Stimulated activated CD4-positive, alpha-beta T cell treated with anti-CD3 and anti-CD28 coated beads, Interleukin-4, amount 100 ng/mL, for 48 hours (primary cell): ENCODE measurements at places on chromosomes 4 and X.

DNA sequence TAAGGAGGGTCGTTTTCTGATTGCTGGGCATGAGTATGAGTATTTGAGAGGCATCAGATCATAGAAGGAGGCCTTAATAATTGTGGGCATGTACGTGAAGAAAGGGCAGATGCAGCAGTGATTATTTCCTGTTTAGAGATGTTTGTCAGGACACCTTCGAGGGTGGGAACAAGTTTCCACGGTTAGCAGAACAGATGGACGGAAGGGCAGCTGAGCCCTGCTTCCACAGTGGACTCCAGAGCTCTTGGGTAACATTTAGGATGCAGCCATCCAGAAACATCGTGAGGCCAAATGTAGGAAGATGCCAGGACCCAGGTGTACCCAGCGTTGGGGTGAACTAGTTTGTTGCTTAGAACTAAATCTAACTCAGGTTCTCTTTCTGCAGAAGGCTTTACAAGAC is 231.3 kb upstream of the FAT1 start:
- DNase-seq: no peak

- no peak for DNase-seq
Measured at GRCh38 chr4:90025248-90025647, 101.9 kb upstream of the CCSER1 start.

DNA sequence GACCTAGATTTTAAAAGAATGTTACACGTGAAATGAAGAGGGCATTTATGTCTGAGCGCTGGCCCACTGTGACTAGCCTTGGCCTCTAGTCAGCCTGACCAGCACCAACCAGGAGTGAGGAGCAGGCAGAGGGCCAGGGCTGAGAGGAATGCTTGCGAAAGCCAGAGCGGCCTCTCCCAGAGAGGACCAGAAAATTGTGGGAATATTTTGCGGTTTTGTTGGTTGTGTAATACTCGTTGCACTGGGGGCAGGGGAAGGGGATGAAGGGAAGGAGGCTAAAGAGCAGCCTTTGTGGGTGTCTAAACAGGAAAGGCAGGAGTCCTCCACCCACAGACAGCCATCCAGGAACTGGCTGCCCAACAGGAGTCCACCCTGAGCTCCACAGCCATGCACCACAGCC is 3.8 kb downstream of the GABRE start:
- DNase-seq: no peak

GRCh38 chr4:88202443-88202842 is 44.0 kb upstream of the ABCG2 start:
- DNase-seq: no peak

DNA sequence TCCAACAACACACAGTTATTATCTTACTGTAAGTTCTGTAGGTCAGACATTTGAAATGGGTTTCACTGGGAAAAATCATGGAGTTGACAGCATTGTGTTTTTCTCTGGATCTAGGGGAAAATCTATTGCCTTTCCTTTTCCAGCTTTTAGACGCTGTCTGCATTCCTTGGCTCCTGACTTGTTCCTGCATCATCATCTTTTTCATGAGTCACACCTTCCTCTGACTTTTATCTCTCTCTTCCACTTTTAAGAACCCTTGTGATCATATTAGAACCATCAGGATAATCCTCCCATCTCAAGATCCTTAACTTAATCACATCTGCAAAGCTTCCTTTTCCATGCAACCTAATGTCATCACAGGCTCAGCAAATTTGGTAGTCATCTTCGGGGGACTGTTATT is 1454.8 kb downstream of the RPA4 start:
- no peak for DNase-seq

GRCh38 chr4:152032722-152033131 is 271.9 kb upstream of the GATB start:
- DNase-seq: no peak

DNA sequence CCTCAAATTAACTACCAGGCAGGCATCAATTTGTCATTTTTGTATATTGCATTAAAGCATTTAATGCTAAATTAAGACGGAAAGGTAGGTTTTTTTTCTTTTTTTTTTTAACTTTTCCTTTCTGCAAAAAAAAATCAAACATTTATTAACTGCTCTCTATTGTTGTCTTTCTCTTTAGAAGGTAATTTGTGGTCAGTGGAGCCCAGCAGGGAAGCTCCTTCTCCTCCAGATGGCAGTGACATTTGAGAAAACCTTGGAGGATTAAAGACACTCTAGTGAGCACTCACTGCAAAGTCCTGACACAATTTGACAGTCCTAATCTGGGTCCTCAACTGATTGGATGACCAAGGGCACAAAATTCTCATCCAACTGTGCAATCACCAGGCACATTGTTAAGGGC is 102.4 kb downstream of the SLIT2 start:
- DNase-seq: no peak

GRCh38 chrX:74272230-74272629 is 31.8 kb upstream of the ZCCHC13 start:
- no peak for DNase-seq

GRCh38 chr4:43485196-43485595 is 592.7 kb downstream of the GRXCR1 start:
- no peak for DNase-seq

DNA sequence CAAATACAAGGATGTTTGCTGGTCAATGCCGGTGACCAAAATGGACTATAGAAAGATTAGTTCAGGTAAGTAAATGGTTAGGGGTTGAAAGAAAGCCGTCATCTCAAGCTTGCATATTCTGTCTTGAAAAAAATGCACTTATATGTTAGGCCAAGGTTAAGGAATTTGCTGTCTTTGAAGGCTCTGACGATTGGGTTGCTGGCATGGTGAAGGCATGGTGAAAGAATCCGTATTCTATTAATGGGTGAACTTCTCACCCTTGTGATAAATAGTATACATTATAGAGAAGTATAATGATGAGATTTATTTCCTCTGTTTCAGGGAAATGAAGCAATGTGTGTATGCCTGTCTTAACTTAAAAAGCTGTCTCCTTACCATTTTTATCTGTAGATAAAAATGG is 132.6 kb downstream of the ADGRL3 start:
- DNase-seq: no peak

DNA sequence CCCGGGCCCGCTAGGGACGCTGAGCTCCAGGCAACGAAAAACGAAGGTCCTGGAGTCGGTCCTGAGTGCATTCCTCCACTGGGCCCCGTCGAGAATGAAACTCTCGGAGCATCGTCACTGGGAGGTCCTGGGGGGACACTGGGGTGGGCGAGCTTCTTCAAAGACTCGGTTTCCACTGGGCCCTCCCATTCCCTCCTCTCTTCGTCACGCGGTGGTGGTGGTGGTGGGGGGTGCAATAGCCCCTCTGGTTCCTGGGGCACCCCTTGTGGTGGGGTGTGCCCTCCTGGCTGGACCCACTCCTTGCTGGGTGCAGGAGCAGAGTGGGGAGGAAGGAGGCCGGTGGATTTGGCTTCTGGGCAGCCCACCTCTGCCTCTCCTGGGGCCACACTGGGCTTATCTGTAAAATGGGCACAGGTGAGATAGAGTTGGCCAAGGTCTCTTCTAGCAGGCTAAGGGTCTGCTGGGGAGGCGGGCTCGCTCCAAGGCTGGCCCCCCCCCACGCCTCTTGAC is 12.9 kb downstream of the HMX1 start:
- no peak for DNase-seq

DNA sequence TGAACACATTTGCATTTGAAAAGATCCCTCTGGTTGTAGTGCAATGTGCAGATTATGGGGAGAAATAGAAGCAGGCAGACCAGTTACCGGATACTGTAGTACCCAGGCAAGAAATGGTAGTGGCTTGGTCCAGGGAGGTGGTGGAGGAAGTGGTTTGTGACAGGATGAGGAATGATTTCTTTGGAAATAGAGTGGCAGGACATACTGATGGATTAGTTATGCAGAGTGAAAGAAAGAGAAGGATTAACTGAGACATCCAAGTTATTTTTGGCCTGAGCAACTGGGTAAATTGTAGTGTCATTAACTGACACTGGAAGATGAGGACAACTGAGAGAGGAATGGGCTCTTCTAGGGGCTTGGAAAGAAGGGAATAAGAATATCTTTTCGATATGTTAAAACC is 139.7 kb downstream of the CFAP299 start:
- no peak for DNase-seq

GRCh38 chr4:90318193-90318592 is 191.0 kb downstream of the CCSER1 start:
- no peak for DNase-seq

DNA sequence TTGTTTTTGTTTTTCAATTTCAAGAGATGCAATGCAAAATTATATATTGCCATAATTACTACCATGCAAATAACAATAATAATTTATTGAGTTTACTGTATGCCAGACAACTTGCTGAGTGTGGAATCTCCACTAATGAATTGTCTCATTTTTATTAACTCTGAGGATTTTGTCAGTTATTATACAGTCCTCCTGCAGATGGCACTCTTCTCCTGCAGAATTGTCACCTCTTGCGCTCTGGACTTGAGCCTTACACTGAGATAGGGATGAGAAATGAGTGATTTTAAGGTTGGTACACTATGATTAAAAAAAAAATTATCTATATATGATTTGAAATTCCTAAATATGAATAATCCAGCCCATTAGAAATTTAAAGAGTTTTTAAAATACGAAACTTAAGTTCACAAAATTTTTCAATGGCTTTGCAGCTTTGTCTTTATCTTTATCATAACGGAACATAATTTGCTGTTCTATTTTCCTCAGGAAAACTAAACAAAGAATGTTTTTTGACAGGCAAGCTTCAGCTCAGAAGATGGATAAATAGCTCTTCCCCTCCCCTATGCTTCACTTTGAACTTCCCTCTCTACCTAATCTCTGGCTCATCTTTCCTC is 12.7 kb upstream of the PAQR3 start:
- no peak for DNase-seq

DNA sequence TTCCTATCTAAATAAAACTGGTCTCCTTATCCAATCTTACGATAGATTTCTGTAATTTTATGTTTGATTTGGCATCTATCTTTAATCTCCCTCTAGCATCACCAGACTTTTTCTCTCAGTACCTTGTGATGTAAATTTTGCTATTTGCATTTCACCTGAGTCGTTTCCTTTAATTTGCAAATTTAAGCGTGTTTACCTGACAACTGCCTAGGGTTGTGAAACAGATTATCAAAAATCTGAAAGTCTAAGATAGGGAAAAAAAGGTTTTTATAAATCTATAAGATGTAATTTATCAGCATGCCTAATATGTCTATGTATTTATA is 39.4 kb upstream of the TMPRSS11E start:
- no peak for DNase-seq

- DNase-seq: no peak
Measured at GRCh38 chrX:87105131-87105530, 412.5 kb upstream of the KLHL4 start.

DNA sequence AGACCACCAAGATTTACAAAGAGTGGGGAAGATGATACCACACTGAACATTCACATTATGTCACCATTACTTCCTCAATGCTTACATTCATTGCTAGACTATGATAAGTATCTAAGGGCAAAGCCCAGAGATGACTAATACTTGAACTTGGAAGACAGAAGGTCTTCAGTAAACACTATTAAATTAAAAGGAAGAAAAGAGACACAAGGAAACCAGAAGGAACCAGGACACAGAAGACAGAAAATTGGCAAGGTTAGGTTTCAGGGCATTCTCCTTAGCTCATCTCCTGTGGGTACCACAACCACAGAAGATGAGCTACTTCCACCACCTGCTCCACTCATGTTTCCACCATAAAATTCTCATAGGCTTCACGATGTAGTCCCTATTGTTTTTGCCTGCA is 64.9 kb downstream of the NLGN4X start:
- DNase-seq: no peak

GRCh38 chr4:18100657-18101056 is 79.1 kb upstream of the LCORL start:
- DNase-seq: no peak

DNA sequence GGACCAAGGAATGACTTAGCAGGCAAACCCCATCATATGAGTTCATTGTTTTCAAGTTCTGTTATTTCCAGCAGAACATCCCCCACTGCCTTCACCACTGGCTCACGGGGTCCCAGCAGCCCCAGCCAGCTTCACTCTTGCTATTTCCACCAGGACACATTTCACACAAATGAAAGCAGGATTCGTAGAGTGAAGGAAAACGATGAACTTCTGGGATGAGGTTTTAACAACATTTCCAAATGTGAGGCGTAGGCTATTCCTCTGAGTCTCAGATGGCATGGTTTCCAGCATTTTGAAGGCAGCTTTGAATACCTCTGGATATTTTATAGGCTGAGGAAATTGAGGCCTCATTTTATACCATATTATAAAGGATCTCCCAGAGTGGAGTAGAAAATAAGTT is 32.9 kb upstream of the EGFL6 start:
- no peak for DNase-seq

DNA sequence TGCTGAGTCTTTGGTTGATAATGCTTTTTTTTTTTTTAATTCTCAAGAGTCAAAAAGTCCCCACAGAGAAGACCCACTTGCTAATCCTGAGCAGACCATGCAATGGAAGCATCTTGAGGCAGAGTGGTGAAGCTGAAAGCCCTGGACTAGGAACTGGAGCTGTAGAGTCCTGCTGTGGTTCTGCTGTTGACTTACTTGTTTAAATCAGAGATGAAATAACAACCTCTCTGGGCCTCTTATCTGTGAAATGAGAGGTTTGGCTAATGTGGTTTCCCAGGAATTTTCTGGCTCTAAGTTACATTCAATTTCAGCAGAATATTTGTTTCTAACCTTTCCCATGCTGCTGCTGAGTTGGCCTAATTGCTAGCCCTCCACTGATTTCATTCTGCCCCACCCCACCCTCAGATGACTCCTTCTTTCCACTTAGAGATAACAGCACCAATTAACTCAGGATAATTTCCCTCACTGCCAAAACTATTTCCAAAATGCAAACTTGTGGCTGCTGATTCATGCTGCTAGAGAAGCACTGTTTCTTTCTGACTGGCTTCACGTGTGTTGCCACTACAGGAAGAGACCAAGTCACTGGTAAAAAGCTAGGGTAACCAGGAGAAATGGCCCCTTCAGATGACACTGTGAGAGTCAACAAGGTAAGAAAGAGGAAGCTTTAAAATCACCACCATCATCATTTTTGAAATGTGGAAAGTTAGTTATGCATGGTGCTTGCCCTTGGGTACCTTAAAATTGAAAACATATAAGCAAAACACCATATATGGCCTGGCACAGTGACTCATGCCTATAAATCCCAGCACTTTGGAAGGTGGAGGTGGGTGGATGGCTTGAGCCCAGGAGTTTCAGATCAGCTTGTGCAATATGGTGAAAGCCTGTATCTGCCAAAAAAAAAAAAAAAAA is 326.4 kb downstream of the DCHS2 start:
- DNase-seq: peak; percentile 3

GRCh38 chr4:81356621-81357020 is 115.1 kb downstream of the RASGEF1B start:
- DNase-seq: no peak

DNA sequence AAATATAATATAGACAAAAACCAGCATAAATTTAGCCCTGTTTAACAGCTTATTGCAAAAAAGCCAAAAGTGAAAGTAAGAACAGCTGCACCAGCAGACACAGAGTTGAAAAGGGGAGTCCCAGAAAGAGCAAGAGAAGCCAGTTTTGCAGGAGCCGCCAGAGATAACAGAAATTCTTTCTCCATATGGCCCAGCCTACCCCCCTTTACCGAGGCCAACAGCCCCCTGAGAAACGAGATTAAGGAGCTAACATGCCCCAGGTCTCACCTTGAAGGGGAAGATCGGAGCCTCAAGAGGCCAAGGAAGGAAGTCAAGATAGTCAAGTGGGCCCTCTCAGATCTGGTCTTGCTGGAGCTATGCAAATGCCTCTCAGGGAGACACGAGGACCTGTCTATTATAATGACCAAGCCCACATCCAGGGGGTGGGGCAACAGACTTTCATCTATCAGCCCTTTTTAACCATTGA is 4.8 kb downstream of the ACOX3 start:
- DNase-seq: peak; percentile 30
